ENCODE measurements at places on chromosomes 11 and 22.

- DNase-seq, result no peak
Measured at GRCh38 chr11:110356762-110357671, 60.6 kb upstream of the RDX start.

GRCh38 chr22:49751318-49751965 is 76.2 kb downstream of the BRD1 start:
- DNase-seq, result no peak

- DNase-seq, result no peak
Measured at GRCh38 chr11:2137202-2138067, 1.8 kb downstream of the IGF2 start.

- DNase-seq, result no peak
Measured at GRCh38 chr22:43427296-43428004, 15.6 kb downstream of the MPPED1 start.

Measured in CD4-positive, alpha-beta T cell treated with Interleukin-1 beta for 1 hour (primary cell).